ENCODE measurements at places on chromosomes 4 and X. TPM values are rescaled to one million over a fixed set of nuclear protein-coding genes. Genes with fewer than 3 reads are reported as not detected.

Gene ASB5
- 0.41 TPM for total RNA-seq

Gene SPANXA1
- not detected for total RNA-seq

Gene FGB
- total RNA-seq, result not detected

Gene KLHL2
- 81.1 TPM for total RNA-seq

Gene MAGEC2
- not detected for total RNA-seq

Gene KLHL34
- total RNA-seq, result not detected

Gene GPM6B
- 380 TPM for total RNA-seq

Gene BEX1
- total RNA-seq, result 127 TPM

Gene DCLK2
- total RNA-seq, result 75.4 TPM

- no peak for DNase-seq
These were observed 26.8 kb upstream of the GRXCR1 start for GRCh38 chr4:42865572-42866189.

GRCh38 chr4:97317671-97318070, 825.6 kb downstream of the STPG2 start:
- DNase-seq, result no peak

- no peak for DNase-seq
These were observed 109.7 kb downstream of the SHROOM3 start for GRCh38 chr4:76544725-76545124.

GRCh38 chr4:142809559-142809958, 36.5 kb downstream of the INPP4B start:
- DNase-seq, result no peak

DNA sequence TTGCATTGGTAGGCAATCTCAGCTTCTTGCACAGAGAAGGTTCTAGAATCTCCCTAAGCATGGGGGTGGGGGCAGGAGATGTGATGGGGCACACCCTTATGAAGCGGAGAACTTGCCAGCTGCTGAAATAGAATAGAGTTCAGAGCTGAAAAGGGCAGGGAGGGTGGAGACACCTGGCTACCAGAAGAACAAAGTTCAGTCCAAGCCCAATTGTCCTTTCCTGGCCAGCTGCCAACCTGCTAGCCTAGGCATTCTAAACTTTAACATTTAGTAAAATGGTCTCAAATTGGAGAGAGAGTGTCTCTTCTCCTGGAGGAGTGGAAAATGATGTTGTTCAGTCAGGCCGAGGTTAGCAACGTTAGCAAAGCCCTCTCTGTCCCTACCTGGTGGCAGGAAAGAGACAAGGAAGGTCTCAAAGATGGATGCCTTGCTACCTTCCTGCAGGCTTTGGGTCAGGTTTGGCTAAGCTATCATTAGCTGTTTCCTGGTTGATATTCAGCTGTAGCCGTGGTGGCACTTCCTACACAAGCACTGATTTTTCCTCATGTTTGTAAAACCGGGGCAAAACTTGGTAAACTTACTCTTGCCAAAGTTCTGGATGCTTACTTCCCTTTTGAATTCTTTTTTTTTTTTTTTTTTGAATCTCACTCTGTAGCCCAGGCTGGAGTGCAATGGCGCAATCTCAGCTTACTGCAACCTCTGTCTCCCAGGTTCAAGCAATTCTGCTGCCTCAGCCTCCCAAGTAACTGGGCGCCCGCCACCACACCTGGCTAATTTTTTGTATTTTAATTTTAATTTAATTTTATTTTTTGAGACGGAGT, 34.7 kb upstream of the NYX start:
- DNase-seq, result no peak

GRCh38 chrX:31715675-31716074, 643.8 kb upstream of the FTHL17 start:
- DNase-seq, result no peak

GRCh38 chrX:67328476-67328875, 215.3 kb upstream of the AR start:
- DNase-seq, result no peak

DNA sequence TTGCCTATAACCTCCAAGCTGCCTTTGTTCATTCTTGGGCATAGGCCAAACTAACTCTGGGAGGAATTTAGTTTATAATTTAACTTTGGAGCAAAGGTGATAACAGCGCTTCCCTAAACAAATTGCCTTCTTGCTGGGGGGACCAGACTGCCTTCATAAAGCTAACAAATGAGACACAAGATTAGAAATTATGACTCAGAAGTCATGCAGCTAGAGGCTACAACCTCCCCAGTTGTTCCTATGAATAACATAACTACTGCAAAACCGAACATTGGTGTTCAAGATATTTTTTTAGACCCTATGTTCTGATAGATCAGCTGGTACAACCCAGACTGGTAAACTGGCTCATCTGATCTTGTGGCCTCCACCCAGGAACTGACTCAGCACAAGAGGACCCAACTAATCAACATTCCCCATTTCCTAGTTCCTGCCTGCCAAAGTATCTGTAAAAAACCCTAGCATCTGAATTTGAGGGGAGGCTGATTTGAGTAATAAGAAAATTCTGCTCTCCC, 22.0 kb upstream of the TMPRSS11B start:
- no peak for DNase-seq

DNA sequence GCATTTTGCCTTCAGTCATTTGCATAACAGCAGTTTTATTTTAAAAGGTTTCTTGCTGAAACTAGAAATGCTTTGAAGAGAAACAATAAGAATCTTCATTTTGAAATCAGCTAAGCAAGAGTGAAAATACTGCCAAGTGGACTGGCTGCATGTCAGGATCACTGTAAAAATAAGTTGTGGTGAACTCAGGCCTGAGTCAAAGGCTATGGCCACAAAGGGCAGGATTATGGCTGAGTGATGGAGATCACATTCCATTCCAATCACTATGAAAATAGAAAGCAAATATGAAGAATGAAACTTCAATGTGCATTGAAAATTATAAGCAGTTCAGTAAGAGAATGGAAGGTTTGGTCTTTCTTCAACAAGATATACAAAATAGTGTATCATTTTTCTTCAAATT, 224.5 kb downstream of the PCDH18 start:
- no peak for DNase-seq

- DNase-seq, result no peak
These were observed 94.7 kb downstream of the EDA2R start for GRCh38 chrX:66544181-66544580.

DNA sequence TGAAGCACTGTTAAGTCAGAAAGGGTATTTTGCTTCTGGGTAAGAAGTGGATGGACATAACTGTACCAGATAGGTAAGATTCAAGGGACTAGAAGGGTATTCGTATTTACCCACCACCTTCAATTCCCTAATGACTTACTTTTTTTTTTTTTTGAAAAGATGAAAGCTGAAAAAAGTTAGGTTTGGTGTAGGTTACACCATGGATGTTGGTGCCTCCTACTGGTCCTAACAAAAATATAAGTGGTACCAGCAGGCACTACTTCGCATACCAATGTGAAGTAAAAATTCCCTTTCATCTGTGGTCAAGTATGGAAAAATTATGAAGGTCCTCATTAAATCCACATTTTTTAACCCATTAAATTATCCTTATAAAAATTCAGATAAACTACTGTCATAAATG, 7.2 kb downstream of the ANKRD17 start:
- DNase-seq, result no peak

GRCh38 chr4:55617587-55618197, 18.4 kb downstream of the NMU start:
- no peak for DNase-seq

GRCh38 chr4:184237612-184238011, 19.9 kb upstream of the ENPP6 start:
- no peak for DNase-seq

- DNase-seq, result no peak
These were observed 63.4 kb downstream of the PTTG2 start for GRCh38 chr4:38023347-38024205.

GRCh38 chr4:112860830-112861690, 188.4 kb upstream of the ANK2 start:
- DNase-seq, result no peak

DNA sequence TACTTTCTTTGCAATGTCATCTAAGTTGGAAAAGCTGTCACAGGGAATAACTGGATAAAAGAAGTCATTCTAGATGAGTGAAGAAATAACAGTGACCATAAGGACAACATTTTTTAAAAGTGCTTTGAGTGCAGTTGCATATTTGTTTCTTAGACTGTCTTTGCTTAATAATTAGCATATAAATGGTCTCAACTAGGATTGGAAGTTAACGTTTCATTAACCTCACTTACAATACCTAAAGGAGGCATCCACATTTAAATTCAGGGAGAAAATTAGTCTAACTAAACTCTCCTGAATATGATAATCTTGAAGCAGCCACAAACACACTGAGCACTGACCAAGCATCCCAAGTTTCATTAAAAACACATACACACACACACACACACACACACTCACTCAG, 780.7 kb downstream of the PCDH18 start:
- no peak for DNase-seq

DNA sequence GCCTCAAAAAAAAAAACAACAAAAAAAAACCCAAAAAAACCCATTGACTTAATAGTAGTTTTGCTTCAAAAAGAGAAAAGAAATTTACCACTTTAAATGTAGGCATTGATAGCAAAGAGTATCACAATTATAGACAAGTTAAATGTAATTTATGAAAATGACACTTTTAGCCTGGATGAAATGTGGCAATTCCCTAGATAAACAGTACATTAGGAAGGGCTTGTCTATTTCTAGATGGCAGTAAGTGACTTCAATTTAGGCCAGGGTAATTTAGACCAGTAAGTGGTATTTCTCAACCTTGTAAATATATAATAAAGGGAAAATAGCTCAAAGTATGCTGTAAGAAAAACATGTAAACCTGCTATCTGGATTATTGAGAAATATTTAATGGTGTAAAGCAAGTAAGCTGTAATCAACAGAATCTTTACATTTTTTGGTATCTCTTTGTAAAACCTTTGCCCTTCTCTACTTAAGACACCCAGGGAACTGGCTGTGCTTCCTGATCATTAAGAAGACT, 103.7 kb upstream of the RAPGEF2 start:
- no peak for DNase-seq

DNA sequence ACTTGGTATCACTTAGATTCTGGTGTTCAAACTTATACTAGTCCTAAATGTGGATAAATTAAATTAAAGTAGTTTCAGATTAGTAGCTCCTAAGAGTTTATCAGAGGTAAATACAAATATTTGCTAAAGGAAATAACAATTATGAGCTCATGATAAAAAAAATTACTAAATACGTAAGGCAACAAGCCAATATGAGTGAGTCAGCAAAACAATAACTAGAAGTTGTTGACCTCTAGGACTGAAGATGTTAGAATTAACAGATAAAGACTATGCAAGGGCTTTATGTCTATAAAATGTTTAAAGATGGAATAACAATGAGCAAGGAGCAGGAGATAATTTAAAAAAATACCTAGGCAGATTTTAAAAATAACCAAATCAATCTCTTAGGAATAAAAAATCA, 195.8 kb downstream of the CLCN4 start:
- no peak for DNase-seq

- DNase-seq, result no peak
These were observed 30.9 kb upstream of the CDKN2AIP start for GRCh38 chr4:183413234-183414200.

DNA sequence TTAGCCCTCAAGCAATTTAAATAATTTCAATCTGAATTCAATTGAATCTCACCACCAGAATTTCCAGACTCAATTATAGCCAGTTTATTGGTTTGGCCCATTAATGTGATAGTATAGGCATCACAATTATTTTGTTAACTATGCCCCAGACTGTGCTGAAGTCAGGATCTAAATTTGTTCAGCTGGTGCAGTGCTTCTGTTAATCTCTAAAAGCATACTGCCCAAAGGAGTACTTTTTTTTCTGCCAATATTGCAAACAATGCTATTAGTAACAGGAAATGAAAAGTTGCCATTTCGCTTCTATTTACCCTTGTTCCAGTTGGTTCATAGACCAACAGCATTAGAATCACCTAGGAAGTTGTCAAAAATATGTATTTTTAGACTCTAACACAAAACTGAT, 171.0 kb downstream of the GPM6A start:
- no peak for DNase-seq

DNA sequence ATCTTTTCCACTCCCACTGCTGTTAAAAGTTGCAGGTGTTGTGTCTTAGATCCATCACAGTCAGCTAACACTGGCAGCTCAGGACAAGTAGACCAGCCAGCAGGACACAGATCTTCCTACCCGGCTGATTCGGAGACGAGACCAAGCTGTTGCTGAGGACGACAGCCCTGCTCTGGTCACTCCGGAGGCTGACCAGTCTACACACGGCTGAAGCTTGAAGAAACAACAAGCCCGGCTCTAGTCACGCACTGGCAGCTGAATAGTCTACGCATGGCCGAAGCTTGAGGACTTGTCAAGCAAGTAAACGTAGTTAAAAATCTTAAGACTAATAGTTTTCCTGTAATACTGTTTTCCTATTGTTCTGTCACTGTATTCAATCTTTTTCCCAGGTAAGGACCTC, 1.8 kb downstream of the ACOX3 start:
- DNase-seq, result no peak

DNA sequence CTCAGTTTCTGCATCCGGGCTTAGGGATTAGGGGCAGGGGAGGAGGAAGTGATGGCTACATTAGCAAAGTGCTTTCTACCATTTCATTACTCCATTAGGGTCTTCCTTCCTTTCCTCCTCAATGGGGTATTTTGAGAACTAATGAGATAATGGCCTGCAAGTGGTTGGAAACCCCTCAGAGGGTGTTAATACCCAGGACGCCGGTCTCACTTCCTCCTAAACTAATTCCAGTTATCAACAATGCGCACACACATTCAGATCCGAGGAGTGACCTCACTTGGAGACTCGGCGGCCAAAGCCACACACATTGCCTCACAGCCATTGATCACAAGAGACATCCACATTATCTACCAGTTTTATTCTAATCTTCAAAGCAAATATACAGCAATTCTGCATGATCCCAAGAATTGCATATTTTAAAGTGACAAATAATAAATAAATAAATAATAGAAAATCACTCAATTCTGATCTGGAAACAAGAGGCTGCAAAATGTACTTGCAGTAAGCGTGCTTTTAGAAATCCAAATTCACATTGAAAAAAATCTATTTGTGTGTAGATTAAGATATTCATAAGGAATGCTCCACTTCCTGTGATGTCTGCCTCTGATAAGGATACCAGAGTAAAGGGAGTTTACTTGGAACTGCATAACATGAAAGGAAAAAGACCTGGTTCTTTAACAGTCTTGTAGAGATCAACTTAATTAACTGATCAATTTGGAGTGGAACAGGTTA, 329.1 kb downstream of the FBXW7 start:
- no peak for DNase-seq

DNA sequence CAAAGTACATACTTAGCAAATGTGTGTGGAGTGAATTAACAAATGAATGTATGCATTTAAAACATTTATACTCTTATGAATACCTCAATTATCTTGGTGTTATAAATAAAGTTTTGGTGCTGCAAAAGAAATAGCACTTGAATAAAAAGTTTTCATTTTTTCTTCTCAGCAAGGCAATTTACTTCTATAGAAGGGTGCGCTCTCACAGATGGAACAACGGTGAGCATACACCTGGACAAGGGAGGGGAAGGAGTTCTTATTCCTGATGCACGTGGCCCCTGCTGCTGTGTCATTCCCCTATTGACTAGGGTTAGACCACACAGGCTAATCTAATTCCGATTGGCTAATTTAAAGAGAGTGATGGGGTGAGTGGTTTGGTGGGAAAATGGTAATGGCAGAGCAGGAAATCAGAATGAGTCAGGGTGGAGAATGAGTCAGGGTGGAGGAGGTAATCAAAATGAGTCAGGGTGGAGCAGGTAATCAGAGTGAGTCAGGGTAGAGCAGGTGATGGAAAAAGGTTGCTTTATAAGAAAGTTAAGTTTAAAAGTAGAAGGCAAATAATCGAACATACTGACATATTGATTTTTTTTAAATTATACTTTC, 28.2 kb upstream of the PGK1 start:
- no peak for DNase-seq

- DNase-seq, result no peak
These were observed 97.3 kb downstream of the DDX60 start for GRCh38 chr4:168221301-168221700.
